ENCODE measurements at places on chromosomes 13 and 19. TPM values are rescaled to one million over a fixed set of nuclear protein-coding genes. Genes with fewer than 3 reads are reported as not detected.
A peak's percentile ranks its signal among the peaks of the same experiment; 100 is the strongest.

The TUBA3C gene
- total RNA-seq: not detected

The INAFM1 gene
- total RNA-seq: 14.1 TPM

The OR7D2 gene
- not detected for total RNA-seq

The IL17D gene
- 1.2 TPM for total RNA-seq

- DNase-seq: no peak
Measured at GRCh38 chr19:38709671-38710415, 34.4 kb downstream of the CAPN12 start.

GRCh38 chr19:31099515-31100205 lies 249.6 kb downstream of the TSHZ3 start:
- DNase-seq: no peak

DNA sequence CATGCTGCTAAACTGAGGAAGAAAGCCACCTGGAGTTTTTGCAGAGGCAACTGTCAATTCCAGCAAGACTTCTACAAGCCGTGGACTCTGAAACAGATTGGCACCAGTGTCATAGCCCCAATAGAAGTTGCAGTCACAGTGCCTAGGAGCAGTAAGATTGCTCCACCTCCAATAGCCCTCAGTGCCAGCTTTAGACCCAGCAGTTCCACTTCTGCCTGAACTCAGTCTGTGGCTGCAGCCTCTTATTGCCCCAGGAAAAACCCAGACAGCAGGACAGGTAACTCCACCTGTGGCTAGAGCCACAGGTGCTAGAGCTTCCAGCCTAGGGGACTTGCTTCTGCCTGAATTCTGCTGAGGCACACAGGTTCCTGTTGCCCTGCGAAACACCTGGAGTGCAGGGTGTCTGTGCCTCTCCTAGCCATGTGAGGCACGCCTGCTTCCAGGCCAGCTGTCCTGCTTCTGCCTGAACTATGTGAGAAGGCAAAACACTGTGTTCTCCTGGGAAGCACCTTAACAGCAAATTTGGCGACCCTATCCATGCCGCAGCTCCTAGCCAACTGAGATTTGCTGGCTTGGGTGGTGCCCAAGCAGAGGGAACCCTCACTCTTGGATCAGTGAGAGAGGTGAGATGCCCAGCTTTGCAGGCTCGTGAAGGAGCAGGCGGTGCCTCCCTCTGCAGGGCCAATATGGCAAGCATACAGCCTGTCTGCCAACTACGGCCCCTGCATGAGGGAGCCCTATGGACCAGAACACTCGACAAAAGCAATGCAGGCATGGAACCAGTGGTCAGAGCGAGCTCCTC lies 607.6 kb downstream of the PCDH17 start:
- DNase-seq: no peak

DNA sequence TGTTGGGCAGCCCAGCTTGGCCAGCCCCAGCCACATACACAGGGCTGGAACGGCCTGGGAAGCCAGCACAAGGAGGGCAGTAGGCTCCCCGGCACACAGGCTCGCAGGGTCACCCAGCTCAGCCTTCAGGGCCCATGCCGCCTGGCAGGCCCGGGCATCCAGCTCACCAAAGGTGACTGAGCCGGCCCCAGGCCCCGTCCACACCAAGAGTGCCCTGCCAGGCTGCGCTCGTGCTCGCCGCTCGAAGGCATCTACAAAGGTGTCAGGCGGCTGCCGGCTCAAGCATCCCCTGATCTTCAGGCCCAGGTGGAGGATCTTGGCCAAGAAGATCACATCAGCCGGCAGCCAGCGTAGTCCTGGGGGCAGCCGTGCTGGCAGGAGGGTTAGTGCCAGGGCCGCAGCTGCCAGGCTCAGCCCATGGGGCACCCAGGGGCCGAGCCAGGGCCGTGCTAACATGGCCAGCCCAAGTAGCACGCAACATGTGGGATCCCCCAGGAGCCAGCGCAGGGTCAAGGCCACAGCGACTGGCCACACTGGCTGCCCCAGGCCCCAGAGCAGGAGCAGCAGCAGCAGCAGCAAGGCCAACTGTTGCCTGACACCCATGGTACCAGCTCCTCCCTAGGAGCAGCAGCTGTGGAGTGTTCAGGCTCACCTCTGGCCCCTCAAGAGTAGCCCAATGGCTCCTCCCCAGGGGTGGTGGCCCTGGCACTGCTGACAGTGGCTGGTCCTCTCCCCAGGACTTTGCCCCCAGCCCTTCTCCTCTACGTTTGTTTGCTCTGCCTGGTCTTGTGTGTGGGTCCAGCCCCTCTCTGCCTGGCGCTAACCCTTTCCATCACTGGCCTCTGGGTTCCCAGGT lies at the start of gene SLC27A5:
SLC27A5 (minus strand) TSS at position 640 of the 856 bp plus-strand sequence; CDS start at position 603, 37 bp downstream.
- peak; percentile 44 for DNase-seq

DNA sequence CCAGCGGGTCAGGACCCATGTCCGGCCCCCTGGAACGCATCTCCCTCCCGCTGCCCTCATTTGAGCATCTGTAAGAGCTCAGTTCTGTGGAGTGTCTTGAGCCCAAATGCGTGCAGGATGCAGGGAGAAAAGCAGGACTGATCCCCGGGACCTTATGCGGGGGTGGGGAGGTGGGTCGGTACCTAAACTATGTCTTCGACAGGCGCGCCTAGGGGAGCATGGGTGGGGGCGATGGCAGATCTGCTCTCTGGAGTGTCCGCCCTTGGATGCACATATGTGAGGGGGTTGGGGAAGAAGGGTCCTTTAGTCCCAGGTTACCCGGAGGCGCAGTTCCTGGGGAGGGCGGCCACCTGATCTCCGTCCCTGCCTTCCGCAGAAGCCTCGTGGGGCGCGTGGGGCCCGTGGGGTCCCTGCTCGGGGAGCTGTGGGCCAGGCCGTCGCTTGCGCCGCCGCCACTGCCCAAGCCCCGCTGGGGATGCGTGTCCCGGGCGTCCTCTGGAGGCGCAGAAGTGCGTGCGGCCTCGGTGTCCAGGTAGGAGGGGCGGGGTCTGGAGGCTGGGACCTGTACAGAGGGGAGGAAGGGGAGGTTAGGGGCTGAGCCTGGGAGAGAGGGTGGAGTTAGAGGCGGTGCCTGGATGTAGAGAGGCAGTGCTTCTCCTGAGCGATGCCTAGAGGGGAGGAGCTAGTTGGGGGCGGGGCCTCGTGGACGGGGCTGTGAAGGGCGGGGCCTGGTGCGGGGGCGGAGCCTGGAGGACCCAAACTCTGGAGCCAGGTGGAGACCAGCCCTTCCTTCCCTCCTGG lies 2.9 kb downstream of the CILP2 start:
- DNase-seq: peak; percentile 77

DNA sequence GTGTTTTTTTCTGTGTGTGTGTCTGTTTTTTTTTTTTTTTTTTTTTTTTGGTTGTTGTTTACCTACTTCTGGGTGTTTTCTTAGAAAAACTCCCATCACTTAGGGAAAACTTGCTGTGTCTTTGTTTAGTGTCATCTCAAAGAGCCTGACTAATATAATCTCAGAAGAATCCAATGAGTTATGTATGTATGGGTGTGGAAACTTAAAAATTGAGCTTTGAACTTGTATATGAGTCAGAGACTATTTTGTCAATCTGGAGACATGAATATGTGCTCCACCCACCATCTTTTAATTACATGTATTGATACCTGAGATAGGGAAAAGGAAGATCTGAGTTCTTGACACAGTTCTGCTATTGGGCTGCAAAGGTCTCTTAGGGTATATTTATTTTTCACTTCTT lies 140.7 kb upstream of the SPRY2 start:
- no peak for DNase-seq

GRCh38 chr19:44726465-44726864 lies 22.0 kb upstream of the BCL3 start:
- no peak for DNase-seq

DNA sequence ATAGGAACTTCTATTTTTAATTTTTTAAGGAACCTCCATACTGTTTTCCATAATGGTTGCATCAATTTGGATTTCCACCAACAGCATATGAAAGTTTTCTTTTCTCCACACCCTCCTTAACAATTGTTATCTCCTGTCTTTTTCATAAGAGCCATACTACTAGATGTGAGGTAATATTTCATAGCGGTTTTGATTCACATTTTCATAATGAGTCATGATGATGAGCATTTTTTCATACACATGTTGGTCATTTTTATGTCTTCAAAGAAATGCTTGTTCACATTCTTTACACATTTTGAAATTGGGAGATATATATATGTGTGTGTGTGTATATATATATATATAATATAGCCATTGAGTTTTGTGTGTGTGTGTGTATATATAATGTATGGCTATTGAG lies 420.3 kb upstream of the PCDH9 start:
- no peak for DNase-seq

GRCh38 chr19:30447553-30447870 lies 75.3 kb downstream of the ZNF536 start:
- DNase-seq: no peak

DNA sequence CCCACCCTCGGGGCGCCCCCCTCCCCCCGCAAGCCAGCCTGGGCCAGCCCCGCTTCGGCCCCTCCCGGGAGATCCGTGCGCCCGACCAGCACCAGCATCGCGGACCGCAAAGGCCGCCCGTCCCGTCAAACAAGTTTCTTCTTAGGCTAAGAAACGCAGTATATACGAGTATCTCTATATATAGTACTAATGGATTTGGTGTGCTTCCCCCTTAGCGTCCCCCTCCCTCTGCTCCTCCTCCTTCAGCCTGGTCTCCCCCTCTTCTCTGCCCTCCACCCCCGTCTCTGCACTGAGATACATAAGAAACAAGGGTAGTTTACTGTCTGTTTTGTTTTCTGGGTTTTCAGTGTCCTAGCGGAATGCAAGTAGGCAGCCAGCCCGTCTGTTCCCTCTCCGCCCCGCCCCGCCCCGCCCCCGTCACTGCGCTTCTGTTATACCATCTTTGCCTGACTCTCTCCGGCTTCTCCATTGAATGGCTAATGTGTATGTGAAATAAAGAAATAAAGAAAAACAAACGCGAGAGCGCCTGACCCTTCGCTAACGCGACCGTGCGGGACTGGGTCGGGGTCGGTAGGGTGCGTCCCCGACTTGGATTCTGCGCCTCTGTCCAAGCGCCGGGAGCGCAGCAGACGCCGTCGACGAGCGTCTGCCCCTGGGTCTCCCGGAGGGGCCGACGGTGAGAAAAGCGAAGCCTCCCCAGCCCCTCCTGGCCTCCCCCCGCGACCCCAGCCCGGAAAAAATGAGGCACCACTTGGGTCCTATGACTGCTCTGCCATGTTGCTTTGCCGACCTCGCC lies 4.2 kb downstream of the LYL1 start:
- no peak for DNase-seq

- no peak for DNase-seq
Measured at GRCh38 chr19:36252047-36252446, 37.1 kb downstream of the ZNF146 start.
